ENCODE measurements at places on chromosomes 3 and 15.
A peak's percentile ranks its signal among the peaks of the same experiment; 100 is the strongest.

DNA sequence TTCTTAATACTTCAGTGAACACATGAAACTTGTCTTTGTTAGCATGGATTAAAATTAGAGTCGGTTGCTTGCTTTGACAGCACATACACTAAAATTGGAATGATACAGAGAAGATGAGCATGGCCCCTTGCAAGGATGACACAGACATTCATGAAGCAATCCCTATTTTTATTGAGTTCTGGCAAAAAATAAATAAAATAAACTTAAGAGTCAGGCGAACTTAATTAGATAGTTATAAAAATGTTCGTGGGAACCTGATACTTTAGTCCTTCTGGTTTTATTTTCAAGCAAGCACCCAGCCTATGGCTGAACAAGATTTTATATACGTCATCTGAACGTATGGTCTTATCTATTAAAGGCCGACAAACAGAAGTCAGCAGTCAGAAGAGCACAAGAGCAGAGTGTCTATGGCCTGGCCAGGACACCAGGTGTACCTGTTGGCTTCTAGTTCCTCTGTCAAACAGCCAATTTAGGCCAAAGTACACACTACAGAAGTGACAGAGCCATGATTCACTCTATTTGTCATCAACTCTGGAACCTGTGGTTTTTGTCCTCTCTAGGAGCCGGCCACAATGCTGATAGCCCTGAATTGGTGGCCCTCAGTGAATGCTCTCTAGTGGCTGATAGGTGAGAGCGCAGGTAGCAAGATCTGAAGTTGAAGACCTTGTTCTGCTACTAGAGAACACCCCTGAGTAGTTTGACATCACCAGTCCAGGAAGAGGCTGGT, 64.3 kb downstream of the LEO1 start:
- DNase-seq, result peak; percentile 93

DNA sequence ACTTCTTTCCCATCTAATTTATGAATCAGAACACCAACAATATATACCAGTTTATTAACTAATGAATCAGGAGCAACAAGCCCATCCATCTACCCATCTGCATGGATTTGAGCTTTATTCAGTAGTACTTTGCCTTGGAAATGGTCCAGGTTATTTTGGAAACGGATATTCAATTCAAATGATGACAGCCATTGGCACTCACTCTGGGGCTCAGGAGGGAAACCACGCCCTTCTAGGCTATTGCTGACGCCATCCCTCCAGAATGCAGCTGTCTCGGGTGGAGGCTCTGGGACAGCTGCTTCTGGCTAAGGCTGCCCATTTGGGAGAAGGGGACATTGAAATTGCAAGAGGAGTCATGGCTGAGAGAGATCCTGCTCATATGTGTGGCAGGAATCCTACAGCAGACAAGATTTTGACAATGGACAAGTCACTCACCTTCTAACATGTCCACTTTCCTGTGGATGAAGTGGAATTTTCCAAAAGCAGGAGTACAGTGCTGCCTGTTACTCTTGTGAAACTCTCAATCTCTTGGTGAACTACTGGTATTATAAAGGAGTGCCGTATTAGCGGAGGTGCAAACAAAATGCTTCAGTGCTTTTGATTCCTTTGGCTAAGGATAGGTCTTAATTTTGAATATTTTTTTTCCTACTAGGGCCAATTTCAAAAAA, 29.3 kb upstream of the TRAK1 start:
- DNase-seq, result no peak

DNA sequence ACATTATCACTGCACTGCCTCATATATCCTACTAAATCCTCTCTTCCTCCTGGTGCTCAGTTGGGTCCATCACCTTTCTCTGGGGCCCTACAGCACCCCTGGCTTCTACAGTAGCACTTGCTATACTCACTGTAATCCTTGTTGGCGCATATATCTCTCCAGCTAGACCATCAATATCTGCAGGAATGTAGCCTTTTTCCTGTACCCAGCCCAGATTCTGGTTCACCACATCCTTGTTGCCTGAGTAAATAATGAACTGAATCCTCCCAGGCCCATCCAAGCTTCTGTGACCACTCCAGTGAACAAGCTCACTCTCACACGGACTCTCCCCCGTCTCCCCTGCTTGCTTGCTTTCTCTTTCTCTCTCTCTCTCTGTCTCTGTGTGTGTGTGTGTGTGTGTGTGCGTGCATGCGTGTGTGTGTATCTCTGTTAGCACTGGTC, 62.5 kb upstream of the LIPC start:
- DNase-seq, result no peak

DNA sequence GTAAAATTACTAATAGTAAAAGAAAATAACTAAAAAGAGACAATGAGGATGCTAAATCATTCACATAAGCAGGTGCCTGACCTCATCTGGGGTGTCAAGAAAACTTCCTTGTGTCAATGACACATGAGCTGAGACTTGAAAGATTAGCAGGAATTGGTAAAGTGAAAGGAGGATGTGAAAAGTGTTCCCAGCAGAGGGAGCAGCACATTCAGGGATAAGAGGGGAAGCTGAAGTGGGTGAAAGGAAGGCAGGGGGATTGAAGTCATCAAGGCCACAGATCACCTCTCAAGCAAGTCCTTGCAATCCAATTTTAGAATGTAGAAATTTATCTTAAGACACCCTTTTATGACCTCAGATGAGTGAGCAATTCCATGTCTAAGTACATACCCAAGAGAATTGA, 60.2 kb upstream of the ACP3 start:
- DNase-seq, result peak; percentile 40

DNA sequence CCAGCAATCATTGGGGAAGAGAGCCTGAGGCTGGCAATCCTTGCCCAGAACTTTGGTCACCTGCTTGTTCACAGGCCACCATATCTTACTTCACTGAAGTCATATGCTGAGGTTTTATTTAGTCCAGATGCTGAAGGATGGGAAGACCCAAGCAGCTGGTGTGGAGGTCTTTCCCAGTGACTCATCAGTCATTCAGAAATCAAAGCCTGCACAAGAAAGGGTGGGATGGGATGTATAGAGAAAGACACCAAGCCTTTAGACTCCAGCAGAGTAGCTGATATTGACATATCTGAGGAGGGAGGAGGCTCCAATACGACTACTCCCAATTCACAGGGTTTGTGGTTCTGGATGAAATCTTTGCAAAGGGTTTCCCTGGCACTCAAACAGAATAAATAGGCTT, 13.0 kb upstream of the PHLDB2 start:
- no peak for DNase-seq

GRCh38 chr3:123528130-123528529, 56.7 kb downstream of the HACD2 start:
- no peak for DNase-seq

DNA sequence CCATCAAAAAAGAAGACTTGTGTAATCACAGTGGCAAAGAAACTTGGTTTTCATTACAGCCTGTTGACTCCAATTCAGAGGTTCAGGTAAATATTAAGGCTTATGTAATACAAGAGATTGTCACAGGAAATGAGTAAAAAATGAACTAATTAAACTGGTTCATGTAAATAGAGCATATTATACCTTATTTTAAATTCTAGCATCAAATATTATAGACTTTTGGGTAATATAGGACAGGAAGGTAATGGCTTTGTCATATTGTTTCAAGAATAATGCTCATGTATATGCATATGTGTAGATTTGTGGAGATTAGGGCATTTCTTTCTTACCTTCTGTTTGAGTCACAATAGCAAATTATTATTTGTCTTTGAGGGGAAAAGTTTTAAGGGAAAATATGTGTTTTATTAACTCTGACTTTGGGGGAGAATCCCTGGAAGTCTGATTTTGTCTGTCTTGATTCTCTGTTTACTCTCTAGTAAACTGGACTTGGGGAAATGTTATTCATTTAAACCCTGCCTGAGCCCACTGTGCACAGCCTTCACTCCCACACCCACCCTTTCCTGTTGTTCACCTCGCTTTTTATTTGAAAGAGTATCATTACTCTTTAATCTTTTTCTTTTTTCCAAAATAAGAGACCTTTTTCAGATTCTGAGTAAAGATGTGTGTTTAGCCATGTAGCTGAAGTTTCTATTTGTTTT, 43.0 kb downstream of the RASA2 start:
- no peak for DNase-seq

DNA sequence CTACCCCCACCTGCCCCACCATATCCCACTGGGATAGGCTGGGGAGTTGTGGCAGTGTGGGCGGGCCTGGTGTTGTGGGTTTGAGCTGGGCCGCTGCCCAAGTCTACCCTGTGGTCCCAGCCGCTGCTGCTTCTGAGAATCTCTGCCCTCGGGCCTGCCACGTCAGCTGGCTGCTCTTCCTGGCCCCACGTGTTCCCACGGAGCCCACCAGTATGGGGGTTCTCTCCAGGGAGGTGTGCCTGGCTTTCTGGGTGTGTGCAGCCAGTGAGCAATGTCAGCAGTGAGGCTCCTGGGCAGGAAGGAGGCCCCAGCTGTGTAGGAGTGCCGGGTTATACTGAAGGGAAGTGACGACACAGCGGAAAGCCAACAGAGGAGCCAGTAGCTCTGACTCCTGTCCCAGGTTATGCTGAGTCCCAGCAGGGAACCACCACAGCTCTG, 10.5 kb downstream of the GNAI2 start:
- DNase-seq, result no peak

DNA sequence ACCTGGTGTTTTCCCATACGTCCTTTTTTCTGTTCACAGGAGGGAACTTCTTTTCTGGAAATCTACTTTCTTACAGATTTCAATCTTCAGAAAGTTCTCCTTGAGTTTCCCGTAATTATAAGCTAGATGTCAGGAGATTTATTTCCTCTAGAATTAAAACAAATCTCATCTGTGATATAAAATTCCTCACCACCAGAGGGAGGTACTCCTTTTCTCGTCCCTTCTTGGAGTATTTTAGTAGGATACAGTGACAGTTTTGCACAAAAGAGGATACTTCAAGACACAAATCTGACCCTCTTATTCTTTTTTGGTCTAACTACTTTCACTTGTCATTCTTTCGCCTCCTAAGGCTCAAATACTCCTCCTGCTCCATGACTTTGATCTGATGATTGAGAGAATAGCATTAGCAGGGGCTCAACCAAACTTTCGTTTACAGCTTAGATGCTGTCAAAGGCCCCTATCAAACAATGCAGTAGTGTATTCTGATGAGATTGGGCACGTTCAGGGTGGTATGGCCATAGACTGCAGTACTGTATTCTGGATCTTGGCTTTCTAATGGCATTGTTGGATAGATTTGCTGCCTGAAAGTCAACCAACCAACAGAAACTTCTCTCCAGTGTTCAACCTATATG, 38.0 kb downstream of the TMEM41A start:
- no peak for DNase-seq

DNA sequence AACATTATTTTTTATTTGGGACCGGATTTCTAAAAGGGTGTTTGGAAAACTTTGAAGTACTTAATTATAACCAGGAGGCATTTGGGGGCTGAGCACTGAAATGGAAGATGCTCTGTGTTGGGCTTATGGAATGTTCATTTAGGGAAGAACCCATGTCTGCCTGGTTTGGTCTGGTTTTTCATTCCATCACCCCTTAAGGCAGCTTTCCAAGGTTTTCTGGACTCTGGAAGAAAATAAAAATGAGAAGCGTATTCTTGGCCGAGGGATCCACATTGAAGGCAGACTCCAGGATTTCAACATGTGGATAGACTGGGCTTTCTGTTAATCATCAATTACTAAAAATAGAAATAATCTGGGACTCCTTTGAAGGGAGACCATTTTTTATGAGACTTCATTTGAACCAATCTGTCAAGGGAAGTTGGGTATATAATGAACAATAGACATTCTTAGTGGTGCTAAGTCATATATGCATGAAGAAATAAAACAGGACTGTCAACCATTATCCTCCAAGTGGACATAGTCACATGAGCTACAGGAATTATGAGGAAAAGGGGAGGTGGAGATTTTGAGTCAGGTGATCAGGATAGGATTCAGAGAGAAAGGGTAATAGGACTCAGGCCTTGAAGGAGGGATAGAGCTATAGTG, 270.5 kb upstream of the ADAMTS9 start:
- DNase-seq, result no peak

DNA sequence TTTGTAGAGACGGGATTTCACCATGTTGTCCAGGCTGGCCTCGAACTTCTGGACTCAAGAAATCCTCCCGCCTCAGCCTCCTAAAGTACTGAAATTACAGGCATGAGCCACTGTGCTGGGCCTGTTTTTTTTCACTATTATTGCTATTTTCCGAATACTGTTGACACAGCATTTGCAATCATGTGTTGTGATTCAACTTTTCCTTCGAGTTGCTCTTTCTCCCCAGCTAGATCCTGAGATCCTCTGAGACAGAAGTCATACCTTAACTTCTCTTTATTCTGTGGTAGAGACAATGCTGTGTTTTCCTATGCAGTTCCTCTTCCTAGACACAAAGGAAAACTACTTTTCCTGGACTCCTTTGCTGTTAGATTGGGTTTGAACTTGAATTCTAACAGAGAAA, 46.4 kb upstream of the USP3 start:
- DNase-seq, result no peak

DNA sequence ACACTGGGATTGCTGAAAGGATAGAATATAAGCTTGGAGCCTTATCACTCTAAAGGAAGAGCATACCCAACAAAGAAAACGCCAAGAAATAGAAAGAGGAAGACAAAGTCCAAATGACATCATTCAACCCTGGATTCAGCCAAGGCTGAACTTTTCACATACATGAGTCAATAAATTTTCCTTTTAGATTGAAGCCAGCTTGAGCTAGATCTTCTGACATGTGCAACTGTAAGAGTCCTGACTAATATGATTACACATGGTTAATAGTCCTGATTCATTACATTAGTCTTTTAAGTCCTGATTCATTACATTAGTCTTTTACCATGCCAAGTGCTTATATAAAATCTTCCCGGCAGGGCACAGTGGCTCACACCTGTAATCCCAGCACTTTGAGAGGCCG, 13.6 kb upstream of the DENND6A start:
- DNase-seq, result no peak

- no peak for DNase-seq
Observed at GRCh38 chr3:53729618-53730017, 116.6 kb downstream of the CHDH start.

DNA sequence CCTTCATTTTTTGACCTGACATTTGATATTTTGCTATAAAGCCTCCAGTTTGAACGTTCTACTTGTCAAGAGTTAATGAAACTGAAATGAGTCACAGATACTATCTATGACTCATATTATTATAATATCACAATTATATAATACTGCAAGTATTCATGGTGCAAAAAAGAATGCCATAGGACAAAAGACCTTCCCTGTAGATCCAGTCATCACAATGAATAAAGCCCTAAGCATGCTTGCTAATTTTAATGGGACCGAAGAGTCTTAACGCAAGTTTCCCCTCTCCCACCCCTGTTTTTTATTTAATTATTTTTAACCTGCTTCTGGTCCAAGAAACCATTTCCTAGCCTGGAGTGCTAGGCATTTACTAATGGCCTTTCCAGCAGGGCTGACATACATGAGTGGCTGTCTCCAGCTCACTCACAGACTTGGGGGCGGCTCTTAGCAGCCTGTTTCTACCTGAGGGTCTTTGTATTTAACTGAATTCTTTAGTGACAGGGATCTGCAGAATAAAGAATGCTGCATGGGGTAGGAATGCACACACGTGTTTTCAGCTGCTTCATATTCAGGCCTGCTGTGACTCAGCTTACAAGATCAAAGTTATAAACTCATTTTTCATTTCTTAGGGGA, 61.2 kb downstream of the THBS1 start:
- DNase-seq, result no peak

Measured in NCI-H774 (cell line).